Uterus (tissue), 4 donors: ENCODE measurements at places on chromosomes 2 and 18. TPM values are rescaled to one million over a fixed set of nuclear protein-coding genes. Genes with fewer than 3 reads are reported as not detected.

Gene COL4A4
- total RNA-seq, result 0.76 TPM

Gene LRP2
- total RNA-seq, result 0.35 TPM

Gene LHCGR
- not detected for total RNA-seq

Gene EMX1
- total RNA-seq, result not detected

Gene CNRIP1
- 40.6 TPM for total RNA-seq

Gene ATP8B1
- total RNA-seq, result 22.6 TPM

Gene CAMKMT
- total RNA-seq, result 2.9 TPM

Gene SCYGR7
- not detected for total RNA-seq

Gene GPR75
- 2.1 TPM for total RNA-seq

Gene PTPRN
- total RNA-seq, result not detected

Gene SEPTIN2
- 346 TPM for total RNA-seq

Gene RAPH1
- 17.7 TPM for total RNA-seq

Gene ERCC3
- total RNA-seq, result 153 TPM

Gene MYO5B
- total RNA-seq, result 0.29 TPM

Gene LYPD1
- not detected for total RNA-seq

Gene CD8B
- not detected for total RNA-seq

Gene ASPRV1
- total RNA-seq, result not detected

Gene DAPL1
- total RNA-seq, result not detected

Gene AGPS
- 10.2 TPM for total RNA-seq

Gene KCNJ3
- not detected for total RNA-seq

Gene NGEF
- total RNA-seq, result 0.29 TPM
